Aorta (tissue), 5 donors: ENCODE measurements at places on chromosomes 16 and 17. TPM values are rescaled to one million over a fixed set of nuclear protein-coding genes. Genes with fewer than 3 reads are reported as not detected.

DNA sequence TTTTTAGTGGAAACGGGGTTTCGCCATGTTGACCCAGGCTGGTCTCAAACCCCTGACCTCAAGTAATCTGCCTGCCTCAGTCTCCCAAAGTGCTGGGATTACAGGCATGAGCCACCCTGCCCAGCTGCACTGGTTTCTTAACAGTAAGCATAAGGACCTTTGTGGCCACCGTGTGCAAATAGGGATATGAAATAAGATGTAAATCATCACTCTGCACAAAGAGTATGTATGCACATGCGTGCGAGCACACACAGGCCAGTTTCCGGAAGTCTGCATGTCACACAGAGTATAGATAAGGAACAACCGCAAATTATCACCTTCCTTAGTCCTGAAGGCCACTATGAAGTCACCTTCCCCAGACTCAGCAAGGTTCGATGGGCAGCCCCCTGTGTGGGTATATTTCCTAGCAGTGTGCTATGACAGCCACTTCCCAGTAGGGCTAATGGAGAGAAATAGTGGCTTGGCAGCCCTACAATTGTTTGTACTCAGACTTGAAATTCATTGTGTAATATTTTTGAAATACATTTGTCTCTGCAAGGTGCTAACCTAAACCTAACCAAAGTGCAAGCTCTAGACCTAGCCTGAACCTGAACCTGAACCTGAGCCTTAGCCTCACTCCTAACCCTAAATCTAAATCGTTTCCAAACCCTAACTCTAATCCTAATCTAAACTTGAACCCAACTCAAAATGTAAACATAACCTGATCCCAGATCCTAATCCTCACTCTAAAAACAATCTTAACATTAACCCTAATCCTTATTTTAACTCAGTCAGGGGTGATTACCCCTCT lies 48.4 kb upstream of the SKAP1 start:
- no peak overlapping the region for H3K27ac ChIP-seq
- no peak overlapping the region for H3K4me3 ChIP-seq
- no peak for DNase-seq
- H3K27me3 ChIP-seq: no peaks in the 10 kb centered on the region
- no peaks in the 10 kb centered on the region for H3K36me3 ChIP-seq

GRCh38 chr17:45581860-45582259 lies 91.3 kb upstream of the PLEKHM1 start:
- H3K27me3 ChIP-seq: no peaks in the 10 kb centered on the region
- no peak overlapping the region for H3K4me3 ChIP-seq
- H3K4me1 ChIP-seq: no peaks in the 10 kb centered on the region
- H3K36me3 ChIP-seq: no peaks in the 10 kb centered on the region
- DNase-seq: no peak

DNA sequence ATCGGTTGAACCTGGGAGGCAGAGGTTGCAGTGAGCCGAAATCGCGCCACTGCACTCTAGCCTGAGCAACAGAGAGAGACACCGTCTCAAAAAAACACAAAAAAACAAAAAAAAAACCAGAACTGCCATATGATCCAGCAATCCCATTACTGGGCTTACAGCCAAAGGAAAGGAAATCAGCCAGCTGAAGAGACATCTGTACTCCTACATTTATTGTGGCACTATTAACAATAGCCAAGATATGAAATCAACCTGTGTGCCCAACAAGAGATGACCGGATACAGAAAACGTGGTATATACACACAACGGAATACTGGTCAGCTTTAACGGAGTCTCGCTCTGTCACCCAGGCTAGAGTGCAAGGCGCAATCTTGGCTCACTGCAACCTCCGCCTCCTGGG lies 14.6 kb downstream of the FANCA start:
- no peak overlapping the region for H3K4me3 ChIP-seq
- no peak for DNase-seq
- H3K27me3 ChIP-seq: no peaks in the 10 kb centered on the region
- no peaks in the 10 kb centered on the region for H3K36me3 ChIP-seq
- H3K27ac ChIP-seq: no peak overlapping the region

DNA sequence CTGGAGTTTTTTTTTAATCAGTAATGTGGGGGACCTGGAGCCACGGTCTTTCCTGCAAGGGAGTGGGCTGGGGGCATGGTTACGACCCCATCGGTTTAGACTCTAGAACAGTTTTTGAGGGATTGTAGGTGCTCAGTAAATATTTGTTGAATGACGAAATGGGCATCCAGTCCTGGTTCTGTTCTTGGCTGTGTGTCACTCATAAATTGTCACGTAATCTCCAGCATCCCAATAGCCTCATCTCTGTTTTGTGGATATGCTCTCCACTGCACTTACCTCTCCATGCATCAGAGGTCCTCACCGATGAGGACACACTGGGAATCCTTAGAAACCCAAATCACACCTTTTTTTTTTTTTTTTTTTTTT lies 497 bp upstream of the SLC38A7 start:
- H3K36me3 ChIP-seq: no peaks in the 10 kb centered on the region
- DNase-seq: no peak
- no peaks in the 10 kb centered on the region for H3K4me1 ChIP-seq
- H3K27ac ChIP-seq: no peak overlapping the region

DNA sequence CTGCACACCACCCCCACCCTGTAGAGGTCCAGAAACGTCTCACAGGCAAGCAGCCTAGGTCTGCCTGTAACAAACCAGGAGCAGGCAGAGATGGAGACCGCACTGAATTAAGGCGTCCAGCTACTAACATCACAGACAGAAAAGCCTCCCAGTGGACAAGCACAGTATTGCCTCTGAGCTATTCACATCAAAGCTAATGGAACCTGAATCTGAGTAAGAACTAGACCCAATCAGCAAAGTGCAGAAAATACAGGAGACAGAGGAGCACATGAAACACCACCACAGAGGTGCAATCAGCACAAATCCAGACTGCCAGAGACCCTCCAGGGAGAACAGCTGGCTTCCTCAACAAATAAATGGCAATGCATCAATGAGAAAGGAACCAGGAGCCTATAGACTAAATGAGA lies 22.2 kb upstream of the PEMT start:
- H3K27ac ChIP-seq: no peak overlapping the region
- H3K4me1 ChIP-seq: no peaks in the 10 kb centered on the region
- no peaks in the 10 kb centered on the region for H3K27me3 ChIP-seq
- H3K4me3 ChIP-seq: no peak overlapping the region
- H3K36me3 ChIP-seq: no peaks in the 10 kb centered on the region

- DNase-seq: no peak
- no peak overlapping the region for H3K27ac ChIP-seq
- H3K27me3 ChIP-seq: no peaks in the 10 kb centered on the region
These were observed 199.4 kb upstream of the CACNG5 start for GRCh38 chr17:66635386-66636045.

DNA sequence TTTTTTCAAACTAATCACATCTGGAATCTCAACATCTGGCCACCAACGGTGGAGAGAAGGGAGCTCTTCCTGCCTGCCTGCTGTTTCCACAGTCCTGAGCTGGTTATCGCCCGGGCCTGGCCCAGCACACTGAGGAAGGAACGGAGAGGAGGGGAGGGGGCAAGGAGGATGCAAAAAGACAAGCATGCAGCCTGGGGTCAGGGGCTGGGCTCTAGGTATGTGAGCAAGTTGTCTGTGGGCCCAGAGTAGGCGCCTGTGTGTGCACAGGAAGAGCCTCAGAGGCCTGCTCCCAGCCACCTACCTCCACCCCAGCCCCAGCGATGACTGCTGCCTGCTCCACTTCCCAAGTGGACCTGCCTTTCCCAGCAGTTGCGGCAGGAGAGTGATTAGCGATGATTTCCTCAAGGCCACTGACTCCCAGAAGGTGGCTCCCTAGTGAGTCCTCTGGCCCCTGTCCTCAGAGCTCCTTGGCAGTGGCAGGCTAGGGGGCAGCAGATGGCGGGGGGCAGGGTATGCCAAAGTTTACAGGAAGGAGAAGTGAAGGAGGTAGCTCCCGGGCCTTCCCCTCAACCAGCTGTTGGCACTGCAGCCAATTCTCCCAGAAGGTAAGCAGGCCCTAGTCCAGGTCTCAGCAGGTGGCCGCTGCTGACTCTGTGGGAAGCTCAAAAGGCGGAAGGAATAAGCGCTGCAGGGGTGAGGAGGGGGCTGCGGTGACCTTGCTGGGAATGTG lies 27.0 kb upstream of the RASD1 start:
- no peaks in the 10 kb centered on the region for H3K27me3 ChIP-seq
- H3K36me3 ChIP-seq: no peaks in the 10 kb centered on the region
- no peak overlapping the region for H3K27ac ChIP-seq
- H3K4me1 ChIP-seq: no peaks in the 10 kb centered on the region
- no peak for DNase-seq
- no peak overlapping the region for H3K4me3 ChIP-seq

- no peaks in the 10 kb centered on the region for H3K36me3 ChIP-seq
- H3K27ac ChIP-seq: no peak overlapping the region
These were observed 99.8 kb downstream of the KPNA2 start for GRCh38 chr17:68135141-68135887.

GRCh38 chr17:76365256-76365903 lies 11.7 kb upstream of the PRPSAP1 start:
- no peaks in the 10 kb centered on the region for H3K4me1 ChIP-seq
- no peaks in the 10 kb centered on the region for H3K27me3 ChIP-seq
- DNase-seq: no peak
- H3K4me3 ChIP-seq: no peak overlapping the region
- no peak overlapping the region for H3K27ac ChIP-seq

GRCh38 chr16:66918803-66919568 lies at the start of gene CDH16:
Gene CDH16 (minus strand): TSS chr16:66918885. CDS start chr16:66918065, 820 bp downstream.
- no peak for DNase-seq
- H3K27ac ChIP-seq: no peak within 1 kb of the TSS
- H3K4me1 ChIP-seq: no peaks in the 10 kb centered on the region
- H3K36me3 ChIP-seq: no peaks in the 10 kb centered on the region
- no peaks in the 10 kb centered on the region for H3K27me3 ChIP-seq
- H3K4me3 ChIP-seq: no peak within 1 kb of the TSS

GRCh38 chr17:77106874-77107358 lies 33.9 kb upstream of the SEC14L1 start:
- no peak overlapping the region for H3K27ac ChIP-seq
- H3K27me3 ChIP-seq: no peaks in the 10 kb centered on the region
- peaks cover 2% of the 10 kb centered on the region for H3K4me1 ChIP-seq
- H3K36me3 ChIP-seq: no peaks in the 10 kb centered on the region
- no peak overlapping the region for H3K4me3 ChIP-seq
- no peak for DNase-seq

DNA sequence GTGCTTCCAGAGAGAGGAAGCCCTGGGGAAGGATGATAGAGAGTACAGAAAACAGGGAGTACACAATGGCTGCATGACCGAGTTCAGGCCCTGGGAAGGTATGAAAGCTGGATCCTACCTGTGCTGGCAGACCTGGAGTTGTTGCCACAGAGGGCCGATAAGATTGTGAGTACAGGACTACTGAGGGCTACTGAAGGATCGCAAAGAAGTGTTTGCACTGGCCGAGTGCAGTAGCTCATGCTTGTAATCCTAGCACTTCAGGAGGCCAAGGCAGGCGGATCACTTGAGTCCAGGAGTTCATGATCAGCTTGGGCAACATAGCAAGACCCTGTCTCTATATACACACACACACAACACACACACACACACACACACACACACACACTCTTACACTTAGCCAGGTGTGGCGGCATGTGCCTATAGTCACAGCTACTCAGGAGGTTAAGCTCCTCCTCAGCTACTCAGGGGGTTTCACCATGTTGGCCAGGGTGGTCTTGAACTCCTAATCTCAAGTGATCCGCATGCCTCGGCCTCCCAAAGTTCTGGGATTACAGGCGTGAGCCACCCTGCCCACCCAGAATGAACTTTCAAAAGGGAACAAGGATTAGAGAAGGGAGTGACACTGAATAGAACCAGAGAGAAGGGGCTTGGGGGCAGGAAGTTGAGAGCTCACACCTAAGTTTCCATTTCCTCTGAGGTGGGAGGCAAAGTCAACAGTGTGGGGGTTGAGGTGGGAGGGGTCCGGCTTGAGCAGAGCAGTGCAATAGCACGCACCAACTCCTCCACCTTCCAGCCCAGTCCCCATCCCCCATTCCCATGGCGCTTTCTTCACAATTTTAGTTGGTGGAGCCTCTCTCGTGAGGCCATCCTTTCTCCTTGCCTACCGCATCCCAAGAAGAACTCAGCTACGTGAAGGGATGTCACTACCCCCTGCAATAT lies 7.5 kb downstream of the SCIMP start:
- no peaks in the 10 kb centered on the region for H3K27me3 ChIP-seq
- H3K4me1 ChIP-seq: no peaks in the 10 kb centered on the region
- no peak overlapping the region for H3K27ac ChIP-seq

GRCh38 chr16:14309906-14310305 lies 238.8 kb downstream of the MRTFB start:
- no peaks in the 10 kb centered on the region for H3K36me3 ChIP-seq
- H3K4me1 ChIP-seq: no peaks in the 10 kb centered on the region
- no peaks in the 10 kb centered on the region for H3K27me3 ChIP-seq

GRCh38 chr17:50505591-50506130 lies 2.6 kb upstream of the MYCBPAP start:
- H3K4me1 ChIP-seq: no peaks in the 10 kb centered on the region
- no peak overlapping the region for H3K27ac ChIP-seq
- H3K4me3 ChIP-seq: no peak overlapping the region
- peak; percentile 29 for DNase-seq
- H3K36me3 ChIP-seq: no peaks in the 10 kb centered on the region
- H3K27me3 ChIP-seq: no peaks in the 10 kb centered on the region

The TEX14 gene
- polyA plus RNA-seq: not detected

The SMIM36 gene
- not detected for polyA plus RNA-seq

The ITGAL gene
- 0.77 TPM for polyA plus RNA-seq

The HOXB13 gene
- polyA plus RNA-seq: 0.25 TPM

The UMOD gene
- not detected for polyA plus RNA-seq

The CMTM4 gene
- polyA plus RNA-seq: 10.4 TPM

The EPN3 gene
- 1.5 TPM for polyA plus RNA-seq

The CD300A gene
- 9.1 TPM for polyA plus RNA-seq
